CD4-positive, alpha-beta T cell treated with Interleukin-6 at 100 ng/mL for 8 hours (primary cell): ENCODE measurements at places on chromosomes 6 and 20.

- DNase-seq, result peak; percentile 19
Measured at GRCh38 chr6:136846046-136846445, 23.7 kb downstream of the PEX7 start.

GRCh38 chr6:166751051-166751595, 124.1 kb upstream of the RPS6KA2 start:
- DNase-seq, result no peak

DNA sequence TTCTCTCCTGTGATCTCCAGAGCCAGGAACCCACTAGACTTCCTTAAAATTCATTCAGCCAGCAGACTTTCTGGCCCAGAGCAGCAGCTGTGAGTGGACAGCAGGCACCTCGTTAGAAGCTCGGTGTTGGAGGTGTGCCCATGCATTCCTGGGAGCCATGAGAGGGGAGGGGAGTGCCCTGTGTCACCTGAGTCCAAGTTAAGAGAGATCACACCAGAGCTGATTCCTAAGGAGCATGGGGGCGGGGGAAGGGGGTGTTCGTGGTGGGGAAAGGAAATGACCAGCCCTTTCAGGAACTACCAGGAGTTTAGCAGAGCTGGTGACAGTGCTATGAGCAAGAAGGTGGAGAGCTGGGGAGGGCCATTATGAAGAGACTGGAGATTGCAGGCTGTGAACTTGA, 46.9 kb downstream of the GFRA4 start:
- no peak for DNase-seq

- peak; percentile 87 for DNase-seq
Measured at GRCh38 chr20:1225783-1226654, at the start of gene RAD21L1. Gene RAD21L1, plus strand, starts transcription at chr20:1226044. Its CDS starts 2,410 bp downstream, at chr20:1228454.

DNA sequence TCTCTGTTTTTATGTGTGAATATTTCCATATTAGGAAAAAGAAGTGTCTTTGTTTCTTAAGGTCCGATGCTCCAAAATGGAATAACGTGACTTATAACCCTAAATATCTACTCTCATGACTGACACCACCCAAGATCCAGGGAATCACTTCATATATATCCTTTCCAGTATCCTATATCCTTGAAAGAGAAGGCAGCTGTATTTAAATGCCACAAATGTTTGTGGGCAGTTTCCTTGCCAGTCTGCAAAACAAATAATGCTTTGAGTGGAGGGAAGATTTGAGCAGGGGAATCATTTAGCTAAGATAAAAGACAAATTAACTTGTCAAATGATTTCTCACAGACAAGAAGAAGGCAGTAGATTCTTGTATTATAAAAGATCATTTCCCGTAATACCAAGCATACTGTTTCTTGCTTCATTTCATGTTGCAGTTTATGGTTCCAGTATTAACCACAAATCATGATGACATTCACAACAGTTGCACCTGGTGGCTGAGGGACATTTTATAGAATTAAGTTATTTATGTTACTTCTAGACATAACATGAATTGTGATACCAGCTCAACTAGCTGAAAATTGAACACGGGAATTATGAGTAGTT, 30.0 kb upstream of the FABP7 start:
- DNase-seq, result no peak

DNA sequence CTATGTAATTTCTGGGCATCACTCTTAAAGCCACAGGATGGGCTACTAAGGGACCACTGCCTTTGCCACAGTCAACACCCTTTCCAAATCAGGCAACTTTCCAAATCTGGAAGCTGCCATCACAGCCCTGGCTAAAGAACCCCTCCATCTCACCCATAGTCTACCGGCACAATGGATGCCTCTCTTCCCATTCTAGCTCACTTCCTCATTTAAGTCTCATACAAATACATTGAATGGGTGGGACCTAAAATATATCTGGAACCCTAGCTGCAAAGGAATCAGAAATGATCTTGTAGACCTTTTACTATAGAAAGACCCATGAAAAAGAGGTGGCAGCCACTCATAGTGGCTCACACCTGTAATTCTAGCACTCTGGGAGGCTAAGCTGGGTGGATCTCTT, 3.3 kb upstream of the TREML4 start:
- no peak for DNase-seq

- no peak for DNase-seq
Measured at GRCh38 chr20:13286607-13287006, 65.5 kb downstream of the ISM1 start.

GRCh38 chr6:69308584-69308983, 488.2 kb downstream of the LMBRD1 start:
- no peak for DNase-seq

GRCh38 chr6:127891731-127892326, 9.0 kb downstream of the THEMIS start:
- DNase-seq, result no peak

DNA sequence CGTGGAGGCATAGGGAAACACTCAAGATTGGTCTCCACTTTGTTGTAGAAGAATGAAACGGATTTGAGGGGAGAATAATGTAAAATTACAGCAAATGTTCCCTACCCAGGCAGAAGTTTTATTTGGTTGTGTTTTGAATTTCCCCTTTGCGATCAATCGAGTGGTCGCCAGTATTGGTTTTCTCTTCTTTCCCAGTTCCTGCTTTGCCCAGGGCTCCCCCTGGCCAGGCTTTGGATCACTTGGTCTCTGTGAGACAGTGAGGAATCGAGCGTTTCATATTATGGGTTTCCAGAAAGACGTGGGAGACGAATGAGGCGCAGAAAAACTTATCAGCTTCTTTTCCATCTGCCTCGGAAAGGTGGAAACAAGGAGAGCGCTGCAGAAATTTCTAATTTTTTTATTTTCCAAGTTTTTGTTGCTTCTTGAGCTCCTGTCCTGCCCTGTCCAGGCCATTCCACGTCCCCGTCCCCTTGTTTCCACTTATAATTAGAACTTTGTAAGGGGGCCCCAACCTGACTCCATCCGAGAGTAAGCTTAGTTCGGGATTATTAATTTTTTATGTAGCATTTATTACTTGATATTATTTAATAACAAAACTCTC, 7.5 kb upstream of the TBX18 start:
- no peak for DNase-seq

- peak; percentile 53 for DNase-seq
Measured at GRCh38 chr6:143060806-143061596, at the start of gene AIG1. Gene AIG1, plus strand, starts transcription at chr6:143060889. Its CDS starts 37 bp downstream, at chr6:143060926.

GRCh38 chr20:23565503-23566045, 2.7 kb downstream of the CST9L start:
- no peak for DNase-seq

- no peak for DNase-seq
Measured at GRCh38 chr6:45430590-45431202, 53.0 kb upstream of the SUPT3H start.

DNA sequence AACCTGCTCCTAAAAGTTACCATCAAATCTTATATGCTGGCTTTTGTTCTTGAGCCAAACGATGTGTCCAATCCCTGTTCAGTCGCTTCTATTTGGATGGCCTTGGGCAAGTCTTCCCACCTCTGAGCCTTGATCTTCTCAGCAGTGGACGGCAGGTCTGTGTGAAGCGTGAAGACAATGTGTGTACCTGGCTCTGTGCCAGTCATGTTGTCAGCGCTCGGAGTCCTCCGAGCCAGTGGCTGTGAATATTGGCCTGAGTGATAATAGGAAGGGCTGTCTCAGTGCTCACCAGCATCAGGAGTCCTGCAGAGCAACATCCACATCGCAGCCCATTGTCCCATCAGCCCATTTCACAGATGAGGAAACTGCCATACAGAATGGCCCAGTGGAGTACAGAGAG, 219.0 kb downstream of the CDC5L start:
- DNase-seq, result no peak

DNA sequence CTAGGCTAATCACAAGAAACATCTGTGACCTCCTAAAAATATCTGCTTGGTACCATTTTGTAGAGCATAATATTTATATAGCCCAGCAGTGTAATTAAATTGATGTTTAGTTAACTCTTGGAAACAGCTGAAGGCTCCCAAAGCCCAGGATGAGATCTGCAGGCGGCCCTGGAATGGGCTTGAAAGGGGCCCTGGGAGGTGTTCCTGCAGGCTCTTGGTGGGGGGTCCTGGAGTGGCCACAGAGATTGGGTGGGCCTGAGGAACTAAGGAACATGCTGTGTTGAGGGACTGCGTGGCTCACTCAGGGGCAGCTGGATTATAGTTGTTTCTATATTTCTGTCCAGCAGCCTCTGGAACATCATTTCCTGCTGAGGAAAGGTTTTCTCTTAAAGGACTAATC, 9.2 kb downstream of the SCP2D1 start:
- DNase-seq, result no peak

DNA sequence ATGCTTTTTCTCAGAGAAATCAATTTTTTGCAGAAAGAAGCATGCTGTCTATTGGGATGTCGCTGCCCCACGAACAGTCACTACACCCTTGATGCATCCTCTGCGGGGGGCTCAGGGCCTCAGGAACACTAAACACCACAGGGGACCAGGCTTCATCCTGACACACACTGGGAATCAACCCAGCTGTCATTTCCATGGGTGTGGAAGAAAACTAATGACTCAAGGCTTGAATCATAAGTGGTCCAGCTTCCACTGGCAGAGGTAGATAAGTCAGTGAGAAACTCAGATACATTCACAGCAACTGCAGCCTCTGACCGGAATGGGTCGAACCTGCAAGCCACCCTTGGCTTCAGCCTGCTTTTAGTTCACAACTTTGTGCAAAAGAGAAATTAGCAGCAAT, 81.3 kb upstream of the SPTLC3 start:
- DNase-seq, result no peak

- no peak for DNase-seq
Measured at GRCh38 chr6:161067749-161068148, 76.2 kb downstream of the MAP3K4 start.

DNA sequence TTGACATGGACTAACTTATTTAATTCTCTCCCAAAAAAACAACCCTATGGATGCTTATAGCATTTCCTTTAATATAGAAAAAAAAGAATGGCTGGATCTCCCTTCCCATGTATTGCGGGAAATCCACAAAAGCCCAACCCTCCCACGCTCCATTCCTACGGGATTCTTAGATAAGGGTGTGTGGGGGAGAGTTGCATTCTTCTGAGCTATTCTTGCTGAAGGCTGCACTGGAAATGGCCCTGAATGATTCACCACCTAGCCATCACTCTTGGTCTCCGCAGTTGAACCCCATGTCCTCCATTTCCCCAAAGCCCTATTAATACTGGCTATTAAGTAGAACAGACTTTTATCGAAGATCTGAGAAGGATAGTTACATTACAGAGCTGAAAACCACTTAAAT, 41.9 kb upstream of the ADGRF5 start:
- no peak for DNase-seq

DNA sequence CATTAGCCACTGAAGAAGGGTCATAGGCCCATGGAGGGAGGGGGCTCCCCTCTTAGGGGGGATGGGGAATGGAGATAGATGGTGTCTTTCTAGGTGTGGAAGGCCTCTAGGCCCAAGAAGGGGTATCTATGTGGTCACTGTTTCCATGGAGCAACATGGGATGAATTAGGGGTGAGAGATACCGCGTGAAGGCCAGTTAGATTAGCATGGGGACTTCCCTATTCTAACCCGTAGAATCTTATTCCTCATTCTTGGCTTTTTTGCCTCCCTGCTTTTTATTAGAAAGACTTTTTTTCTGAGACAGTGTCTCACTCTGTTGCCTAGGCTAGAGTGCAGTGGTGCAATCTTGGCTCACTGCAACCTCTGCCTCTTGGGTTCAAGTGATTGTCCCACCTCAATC, 3.2 kb downstream of the RAB44 start:
- no peak for DNase-seq

GRCh38 chr6:143408151-143408786, 42.2 kb downstream of the ADAT2 start:
- DNase-seq, result no peak

- no peak for DNase-seq
Measured at GRCh38 chr6:106122938-106123656, 37.0 kb downstream of the PRDM1 start.

DNA sequence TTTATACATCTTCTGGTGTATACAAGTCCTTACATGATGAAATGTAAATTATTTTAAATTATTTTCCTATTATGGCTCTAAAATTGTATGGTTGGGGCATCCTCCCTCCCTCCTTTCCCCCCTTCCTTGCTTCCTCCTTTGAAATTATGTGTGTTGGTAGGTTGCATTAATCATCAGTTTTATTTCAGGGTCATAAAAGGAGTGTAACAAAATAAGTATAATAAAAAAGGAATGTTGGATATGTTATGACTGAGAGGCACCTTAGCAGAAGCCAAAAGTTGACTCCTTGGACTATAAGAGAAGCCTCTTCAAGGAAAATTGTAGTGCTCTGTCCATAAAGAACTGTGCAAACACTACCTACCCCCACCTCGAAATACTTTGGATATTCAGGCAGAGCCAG, 46.6 kb upstream of the PTPRK start:
- DNase-seq, result no peak

GRCh38 chr6:100657678-100658330, 193.1 kb upstream of the SIM1 start:
- DNase-seq, result no peak

GRCh38 chr6:141309295-141309694, 823.4 kb upstream of the GJE1 start:
- DNase-seq, result no peak

- no peak for DNase-seq
Measured at GRCh38 chr20:19427913-19428312, 215.5 kb downstream of the SLC24A3 start.

GRCh38 chr6:17987697-17988421, 424 bp upstream of the KIF13A start:
- no peak for DNase-seq

GRCh38 chr20:61993058-61993457, 72.6 kb downstream of the TAF4 start:
- no peak for DNase-seq

DNA sequence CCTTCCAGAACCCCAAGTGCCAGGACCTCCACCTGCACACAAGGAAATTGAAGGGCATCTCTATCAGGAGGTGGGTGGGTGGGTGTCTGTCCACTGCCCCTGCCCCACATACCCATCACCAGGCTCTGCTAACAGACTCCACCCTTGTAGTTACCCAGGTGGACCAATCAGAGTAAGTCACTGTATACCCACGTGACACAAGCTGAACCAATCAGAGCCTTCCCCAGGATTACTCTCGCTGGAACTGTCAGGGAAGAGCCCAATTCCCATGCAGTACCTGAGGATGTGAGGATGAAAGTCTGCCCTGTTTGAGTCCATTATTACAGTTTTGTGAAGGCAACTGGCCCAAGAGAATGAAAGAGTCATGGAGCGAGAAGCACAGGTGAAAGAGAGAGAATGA, 4.2 kb downstream of the OCSTAMP start:
- DNase-seq, result no peak

DNA sequence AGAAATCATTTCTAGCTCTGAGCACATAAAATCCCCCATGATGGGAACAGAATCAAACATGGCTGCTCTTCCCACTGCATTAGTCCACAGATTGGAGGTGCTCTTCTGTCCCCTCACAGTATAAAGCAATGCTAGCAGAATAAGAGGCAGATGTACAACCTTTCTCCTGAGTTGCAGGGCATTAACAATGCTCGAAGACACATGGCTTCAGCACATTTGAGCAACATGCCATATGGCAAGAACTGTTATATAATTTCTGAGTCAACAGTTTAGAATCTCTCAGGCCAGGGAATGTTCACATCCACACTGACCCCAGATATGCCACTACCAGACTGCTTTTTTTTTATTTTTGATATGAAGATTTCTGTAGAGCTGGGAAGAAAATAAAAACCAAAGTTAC, 119.6 kb downstream of the KIF13A start:
- DNase-seq, result no peak

GRCh38 chr20:62557462-62557861, 81.7 kb upstream of the GATA5 start:
- no peak for DNase-seq
